ENCODE measurements at places on chromosomes 7 and 10. TPM values are rescaled to one million over a fixed set of nuclear protein-coding genes. Genes with fewer than 3 reads are reported as not detected.

DNA sequence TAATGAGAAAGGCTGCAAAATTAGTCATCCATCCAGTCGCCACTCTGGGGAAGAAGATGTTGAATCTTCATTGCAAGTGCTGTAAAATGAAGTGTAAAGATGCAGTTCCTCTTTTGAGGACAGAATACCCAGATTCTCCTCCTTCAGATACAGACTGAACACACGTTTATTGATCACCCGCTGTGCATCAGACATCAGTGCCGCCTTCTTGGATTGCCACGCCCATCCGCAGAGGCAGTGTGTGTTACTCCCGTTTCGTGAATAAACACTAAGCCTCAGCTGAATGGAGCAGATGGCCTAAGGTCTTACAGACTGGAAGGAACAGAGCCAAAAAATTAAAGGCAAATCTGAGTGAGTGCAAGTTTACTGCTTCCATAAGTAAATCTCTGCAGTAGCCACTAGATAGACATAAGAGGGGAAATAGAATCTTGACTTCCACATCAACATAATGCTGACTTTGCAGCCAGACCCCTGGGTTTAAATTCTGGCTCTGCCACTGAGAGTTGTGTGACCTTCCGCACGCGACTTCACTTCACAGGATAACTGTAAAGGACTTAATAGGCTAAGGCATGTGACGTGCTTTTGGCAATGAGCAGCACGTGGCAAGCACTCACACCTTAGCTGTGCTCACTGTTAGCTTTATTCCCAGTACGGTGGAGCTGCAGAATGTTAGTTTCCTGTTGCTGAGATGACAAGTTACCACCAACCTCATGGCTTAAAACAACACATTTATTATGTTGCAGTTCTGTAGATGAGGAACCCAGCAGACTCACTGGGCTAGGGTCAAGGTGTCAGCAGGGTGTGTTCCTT, 285.9 kb downstream of the CELF2 start:
- DNase-seq = no peak

The GRK5 gene
- polyA plus RNA-seq = 17.5 TPM

The ALOX5 gene
- polyA plus RNA-seq = 4.1 TPM

GRCh38 chr10:9069136-9069535, 1014.6 kb downstream of the GATA3 start:
- no peak for DNase-seq

- DNase-seq = no peak
Measured at GRCh38 chr10:109889867-109890266, 33.4 kb downstream of the XPNPEP1 start.

GRCh38 chr10:7409732-7410168, 1.1 kb downstream of the SFMBT2 start:
- DNase-seq = no peak

The CYP3A4 gene
- 0.39 TPM for polyA plus RNA-seq

DNA sequence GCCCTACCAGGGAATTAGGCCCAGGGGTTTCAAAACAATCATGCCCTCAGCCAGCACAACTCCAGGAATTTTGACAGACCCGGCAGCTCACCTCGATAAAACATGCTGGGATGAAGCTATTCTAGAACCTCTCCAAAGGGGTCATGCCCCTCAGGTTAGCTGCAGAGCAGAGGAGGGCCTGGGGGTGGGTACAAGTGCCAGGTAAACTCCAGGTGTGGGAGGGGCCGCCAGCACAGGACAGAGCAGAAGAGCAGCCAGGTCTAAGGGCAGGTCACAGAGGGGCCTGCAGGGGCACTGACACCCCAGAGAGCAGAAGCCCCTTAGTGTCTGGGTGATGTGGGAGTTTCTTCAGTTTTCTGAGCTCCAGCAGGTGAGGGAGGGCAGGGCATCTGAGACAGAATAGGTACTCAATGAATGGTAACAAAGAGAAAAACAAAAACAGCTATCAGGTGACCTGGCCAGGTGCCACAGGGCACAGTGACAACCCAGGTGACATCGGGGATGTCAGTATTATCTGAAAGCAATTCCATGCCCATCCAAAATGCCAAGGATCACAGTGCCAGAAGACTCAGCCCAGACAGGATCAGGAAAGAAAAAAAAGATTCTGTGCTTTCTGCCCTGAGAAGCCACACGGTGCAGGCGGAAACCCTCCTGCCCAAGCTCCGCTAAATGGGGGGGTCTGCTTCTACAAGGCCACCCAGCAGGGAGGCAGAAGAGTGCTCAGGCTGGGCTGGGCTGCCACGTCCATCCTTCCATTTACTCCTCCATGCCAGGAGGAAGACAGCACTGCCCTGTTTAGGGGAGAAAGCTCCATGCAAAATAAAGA, 104.5 kb downstream of the TNS3 start:
- no peak for DNase-seq

DNA sequence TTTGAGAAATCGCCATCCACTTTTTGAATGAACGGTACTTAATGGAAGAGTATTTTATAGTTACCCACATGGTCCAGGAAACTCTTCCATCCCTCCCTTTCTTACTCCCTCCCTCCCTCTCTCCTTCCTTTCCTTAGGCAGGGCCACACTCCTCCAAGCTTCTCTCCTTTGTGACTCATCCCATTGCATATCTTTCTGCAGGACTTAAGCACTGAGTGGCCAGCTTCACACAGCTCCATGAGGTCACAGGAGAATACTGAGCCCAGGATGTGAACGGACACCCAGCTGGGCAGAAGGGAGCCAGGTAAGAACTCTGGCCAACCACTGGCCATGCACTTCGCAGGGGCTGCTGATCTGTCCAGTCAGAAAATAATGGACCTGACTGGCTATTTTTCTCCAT, 189.7 kb upstream of the ADCY1 start:
- DNase-seq = no peak

GRCh38 chr7:43195256-43195655, 82.8 kb downstream of the HECW1 start:
- DNase-seq = no peak

- no peak for DNase-seq
Measured at GRCh38 chr7:8387551-8388256, 45.7 kb upstream of the NXPH1 start.

The HMX3 gene
- polyA plus RNA-seq = not detected

The CYP2C19 gene
- 0.07 TPM for polyA plus RNA-seq

All from renal cortex interstitium (tissue), 15 donors.